ENCODE measurements at places on chromosomes 11 and 22.

DNA sequence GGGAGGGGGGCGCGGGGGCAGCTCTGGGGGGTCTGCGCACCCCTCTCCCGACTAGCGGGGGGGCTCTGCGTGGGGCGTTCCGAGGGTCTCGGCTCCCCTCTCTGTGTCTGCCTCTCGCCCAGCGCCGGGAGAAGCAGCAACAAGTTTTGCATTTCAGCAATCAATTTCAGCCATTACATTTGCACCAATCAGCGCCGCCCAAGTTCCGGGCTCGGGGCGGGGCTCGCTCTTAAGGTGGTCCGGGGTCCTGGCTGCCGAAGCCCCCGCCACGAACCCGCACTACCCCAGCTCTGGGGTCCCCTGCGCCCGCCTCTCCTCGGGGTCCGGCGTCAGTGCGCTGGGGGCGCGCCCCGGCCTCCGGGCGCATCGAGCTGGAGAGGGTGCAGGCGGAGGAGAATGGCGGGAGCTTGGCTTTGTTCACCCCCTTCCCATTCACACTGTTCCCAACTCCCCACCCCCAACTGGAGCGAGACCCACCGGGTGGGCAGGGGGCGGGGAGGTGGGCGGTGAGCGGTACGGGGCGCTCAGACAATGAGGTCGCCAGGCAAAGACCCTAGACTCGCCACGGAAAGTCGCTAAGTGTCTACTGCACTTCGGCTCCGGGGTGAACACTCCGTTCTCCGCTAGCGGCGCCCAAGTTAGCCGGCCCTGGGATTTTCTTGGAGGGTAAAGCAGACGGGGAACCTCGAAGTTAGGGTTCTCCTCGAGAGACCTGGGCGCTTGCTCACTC is at the start of gene MN1:
Gene MN1, minus strand, starts transcription at position 141 of the 730 bp plus-strand sequence. CDS start 1,213 bp downstream, outside the sequence.
- peak; percentile 34 for DNase-seq

DNA sequence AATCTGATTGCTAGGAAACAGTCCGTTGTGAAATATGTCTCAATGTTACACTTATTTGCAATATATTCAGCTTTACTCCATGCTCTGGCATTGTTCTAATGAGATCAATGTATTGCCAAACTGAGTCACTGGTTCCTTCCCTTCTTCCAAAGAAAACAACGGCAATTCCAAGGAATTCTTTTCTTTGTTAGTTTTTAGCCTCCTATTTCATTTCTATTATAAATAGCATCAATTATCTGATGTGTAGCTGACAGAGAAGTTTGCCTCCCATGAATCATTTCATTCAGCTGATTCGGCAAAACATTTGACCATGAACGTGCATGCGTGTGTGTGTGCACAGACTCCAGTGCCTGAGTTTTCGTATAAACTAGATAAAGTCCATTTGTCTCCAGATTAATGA is 346.8 kb downstream of the ETS1 start:
- no peak for DNase-seq

- DNase-seq: peak; percentile 62
Observed at GRCh38 chr22:23675502-23676415, 15.1 kb upstream of the RGL4 start.

GRCh38 chr11:26333906-26334305 is 2.0 kb downstream of the ANO3 start:
- no peak for DNase-seq

- no peak for DNase-seq
Observed at GRCh38 chr11:130471731-130472433, 23.4 kb downstream of the ADAMTS15 start.

DNA sequence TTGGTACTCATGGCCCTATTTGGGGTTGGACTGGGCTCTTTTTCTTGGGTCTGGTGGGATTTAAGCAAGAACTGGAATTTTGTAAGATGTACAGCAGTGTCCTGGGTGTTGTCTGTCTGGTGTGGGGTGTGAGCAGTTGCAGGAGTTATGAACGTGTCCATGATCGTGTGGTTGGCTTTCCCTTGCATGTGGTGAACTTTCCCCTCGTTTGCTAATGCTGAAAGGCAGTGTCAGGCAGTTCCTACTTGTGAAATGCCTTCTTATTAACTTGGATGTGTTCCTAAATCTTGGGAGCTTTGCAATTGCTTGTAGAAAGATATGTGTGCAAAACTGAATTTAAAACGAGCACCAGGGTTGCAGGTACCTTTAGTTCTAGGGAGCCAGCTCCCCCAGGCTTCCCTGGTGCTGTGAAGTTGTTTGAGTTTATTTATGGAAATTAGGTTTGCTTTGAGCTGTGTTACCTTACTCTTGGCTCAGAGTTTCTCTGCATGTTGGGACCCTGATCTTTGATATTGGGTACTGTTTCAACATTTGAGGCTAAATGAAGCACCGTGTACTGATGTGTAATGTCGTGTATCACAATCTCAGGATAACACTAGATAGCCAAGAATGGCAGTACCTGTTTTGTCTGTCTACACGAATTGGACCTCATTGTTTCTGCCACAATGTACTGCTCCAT is 35.8 kb upstream of the HSD17B12 start:
- DNase-seq: peak; percentile 2

GRCh38 chr22:35900483-35901168 is 128.0 kb downstream of the RBFOX2 start:
- DNase-seq: no peak

Data from thyroid gland (tissue), 4 donors.